Activated T-helper 1 cell treated with Interleukin-2 at 50 U/mL for 16 hours (primary cell): ENCODE measurements at places on chromosomes 6 and 20.

GRCh38 chr6:3873051-3873450, 23.9 kb downstream of the FAM50B start:
- DNase-seq, result no peak

- no peak for DNase-seq
Measured at GRCh38 chr6:141164042-141164743, 968.5 kb upstream of the GJE1 start.

DNA sequence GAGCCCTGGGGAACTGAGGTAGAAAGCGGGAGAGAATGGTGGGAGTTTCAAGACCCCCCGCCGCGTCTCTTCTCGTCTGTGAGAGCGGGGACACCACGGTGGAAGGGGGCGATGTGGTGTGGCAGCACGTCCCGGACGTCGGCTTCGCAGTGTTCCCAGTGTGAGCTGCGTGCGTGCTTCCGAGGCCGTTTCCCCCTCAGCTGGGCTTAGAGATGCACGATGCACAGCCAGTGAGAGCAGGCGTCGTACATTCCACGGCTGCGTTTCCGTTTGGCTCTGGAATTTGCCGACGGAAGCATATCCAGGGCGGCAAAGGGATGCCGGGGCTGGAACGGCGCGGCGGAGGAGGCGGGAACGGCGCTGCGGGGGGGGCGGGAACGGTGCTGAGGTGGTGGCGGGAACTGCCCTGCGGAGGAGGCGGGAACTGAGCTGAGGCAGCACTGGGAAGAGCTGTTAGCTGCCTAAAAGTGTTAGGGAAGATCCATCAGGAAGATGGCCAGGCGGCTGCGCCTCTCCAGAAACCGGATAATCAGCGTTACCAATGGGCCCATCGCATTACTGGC, 37.7 kb downstream of the KIF25 start:
- no peak for DNase-seq

DNA sequence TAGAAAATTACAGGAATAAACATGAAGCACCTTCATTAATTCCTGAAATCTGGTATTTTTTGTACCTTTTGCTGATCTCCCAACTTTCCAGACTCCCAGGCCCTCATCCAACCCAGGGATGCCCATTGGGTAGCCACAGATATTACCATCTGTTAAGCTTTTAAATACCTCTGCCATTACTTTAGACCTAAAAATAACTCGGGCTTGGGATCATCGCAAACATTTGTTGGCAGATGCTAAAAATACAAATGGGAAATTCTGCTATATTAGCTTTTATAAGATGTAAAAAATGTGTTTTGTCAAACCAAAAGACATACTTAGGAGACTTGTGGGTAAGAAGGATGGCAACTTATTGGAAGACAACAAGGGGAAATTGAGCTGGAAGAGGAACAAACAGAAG, 376.1 kb downstream of the CENPW start:
- no peak for DNase-seq

DNA sequence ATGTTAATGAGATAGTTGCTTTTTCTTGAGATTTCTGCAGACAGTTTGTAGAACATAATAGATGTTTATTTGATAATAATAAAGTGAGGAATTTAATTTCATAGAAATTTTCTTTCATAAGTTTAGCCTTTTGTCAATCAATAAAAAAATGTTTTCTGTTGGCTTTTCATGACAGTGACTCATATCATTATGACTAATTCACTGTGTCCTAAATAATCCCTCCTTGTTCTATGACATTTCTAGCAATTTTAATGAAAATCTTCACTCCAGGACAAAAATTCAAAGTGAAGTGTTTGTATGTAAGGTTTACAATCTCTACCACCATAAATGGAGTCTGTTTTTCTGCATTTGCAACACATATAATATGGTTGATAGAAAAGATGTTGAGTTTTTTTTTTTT, 109.9 kb downstream of the UTRN start:
- DNase-seq, result no peak

DNA sequence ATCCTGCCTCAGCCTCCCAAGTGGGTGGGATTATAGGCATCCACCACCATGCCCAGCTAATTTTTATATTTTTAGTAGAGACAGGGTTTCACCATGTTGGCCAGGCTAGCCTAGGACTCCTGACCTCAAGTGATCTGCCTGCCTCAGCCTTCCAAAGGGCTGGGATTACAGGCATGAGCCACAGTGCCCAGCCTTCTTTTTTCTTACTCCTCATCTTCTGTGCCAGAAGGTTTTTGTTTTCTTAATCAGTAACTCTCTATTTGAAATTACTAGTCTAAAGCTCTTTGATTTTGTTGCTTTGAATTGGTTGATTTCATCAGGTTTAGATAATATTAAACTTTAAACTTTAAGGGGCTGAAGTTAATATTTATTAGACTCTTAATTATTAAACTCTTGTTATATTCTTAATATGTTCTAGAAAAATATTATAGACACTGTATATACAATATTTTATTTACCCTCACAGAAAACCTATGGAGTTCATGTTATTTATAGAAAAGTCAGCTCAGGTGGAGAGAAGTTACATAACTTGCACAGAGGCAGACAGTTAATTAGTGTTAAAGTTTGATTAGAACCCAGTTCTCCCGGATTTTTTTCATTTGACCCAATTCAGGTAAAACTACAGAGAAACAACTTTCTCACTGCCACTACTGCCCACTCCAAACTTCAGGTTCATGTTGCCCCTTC, 177.4 kb upstream of the SGK1 start:
- no peak for DNase-seq

GRCh38 chr20:61821735-61822134, 243.9 kb downstream of the TAF4 start:
- DNase-seq, result no peak

- DNase-seq, result no peak
Measured at GRCh38 chr6:44439270-44440045, 52.0 kb downstream of the CDC5L start.
